Stimulated activated CD8-positive, alpha-beta memory T cell treated with anti-CD3 and anti-CD28 coated beads, Interleukin-4, amount 100 ng/mL, for 48 hours (primary cell): ENCODE measurements at places on chromosomes 16 and 17.

GRCh38 chr16:630249-630814 is 453 bp upstream of the WFIKKN1 start:
- DNase-seq = no peak

GRCh38 chr17:81125573-81126081 is 39.7 kb upstream of the PVALEF start:
- no peak for DNase-seq

DNA sequence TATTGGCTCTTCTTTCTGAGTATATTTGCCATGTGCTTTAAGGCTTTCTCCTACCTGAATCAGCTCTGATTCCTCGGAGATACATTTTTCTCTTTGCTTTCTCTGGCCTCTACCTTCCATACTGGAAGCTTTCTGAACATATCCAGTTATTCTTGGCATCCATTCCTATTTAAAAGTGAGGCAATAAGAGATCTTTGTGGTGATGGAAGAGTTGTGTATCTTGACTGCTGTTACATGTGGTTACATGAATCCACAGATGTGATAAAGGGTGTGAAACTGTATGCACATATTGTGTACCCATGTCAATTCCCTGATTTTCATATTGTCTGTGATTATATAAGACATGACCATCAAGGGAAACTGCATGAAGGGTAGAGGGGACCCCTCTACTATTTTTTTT is 24.4 kb downstream of the UBE2O start:
- no peak for DNase-seq

- DNase-seq = no peak
Measured at GRCh38 chr17:41284043-41284442, 8.5 kb downstream of the KRTAP9-7 start.

DNA sequence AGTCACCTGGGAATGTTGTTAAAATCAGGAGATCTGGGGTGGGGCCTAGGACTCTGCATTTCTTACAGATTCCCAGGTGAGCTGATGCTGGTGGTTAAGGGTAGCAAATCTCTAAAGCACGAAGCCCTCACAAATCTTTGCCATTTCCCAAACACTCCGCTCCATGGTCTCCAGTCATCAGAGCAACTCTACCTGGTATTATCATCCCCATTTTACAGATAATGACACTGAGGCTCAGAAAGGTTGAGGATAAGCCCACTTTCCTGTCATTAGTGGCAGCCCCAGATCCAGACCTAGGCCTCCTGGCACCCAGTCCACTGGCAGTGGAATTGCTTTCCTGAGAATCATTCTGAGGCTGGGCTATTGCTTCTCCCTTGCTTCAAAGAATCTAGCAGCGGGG is 8.7 kb downstream of the SLC46A1 start:
- DNase-seq = no peak

GRCh38 chr17:59763861-59764260 is 56.4 kb downstream of the VMP1 start:
- no peak for DNase-seq

DNA sequence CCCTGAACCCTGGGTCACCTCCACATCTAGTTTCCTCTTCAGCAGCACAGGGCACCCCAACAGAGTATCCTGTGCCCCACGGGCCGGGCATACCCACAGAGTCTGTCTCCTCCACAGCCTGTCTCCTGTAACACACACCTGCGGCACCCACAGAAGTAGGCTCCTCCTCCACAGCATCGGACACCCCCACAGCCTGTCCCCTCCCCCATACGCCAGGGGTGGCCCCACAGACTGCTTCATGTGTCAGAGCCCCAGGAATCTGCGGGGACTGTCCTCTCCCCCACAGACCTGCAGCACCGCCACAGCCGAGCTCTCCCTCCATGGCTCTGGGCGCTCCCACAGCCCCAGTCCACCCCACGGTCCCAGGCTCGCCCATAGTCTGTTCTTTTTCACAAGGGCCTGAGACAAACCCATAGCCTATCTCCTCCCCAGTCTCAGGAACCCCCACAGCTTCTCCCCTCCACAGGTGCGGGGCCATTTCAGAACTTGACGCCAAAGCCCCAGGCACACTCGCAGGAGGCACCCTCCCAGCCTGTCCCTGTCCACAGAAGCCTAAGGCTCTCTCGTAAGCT is 1.4 kb downstream of the KIAA0753 start:
- no peak for DNase-seq

DNA sequence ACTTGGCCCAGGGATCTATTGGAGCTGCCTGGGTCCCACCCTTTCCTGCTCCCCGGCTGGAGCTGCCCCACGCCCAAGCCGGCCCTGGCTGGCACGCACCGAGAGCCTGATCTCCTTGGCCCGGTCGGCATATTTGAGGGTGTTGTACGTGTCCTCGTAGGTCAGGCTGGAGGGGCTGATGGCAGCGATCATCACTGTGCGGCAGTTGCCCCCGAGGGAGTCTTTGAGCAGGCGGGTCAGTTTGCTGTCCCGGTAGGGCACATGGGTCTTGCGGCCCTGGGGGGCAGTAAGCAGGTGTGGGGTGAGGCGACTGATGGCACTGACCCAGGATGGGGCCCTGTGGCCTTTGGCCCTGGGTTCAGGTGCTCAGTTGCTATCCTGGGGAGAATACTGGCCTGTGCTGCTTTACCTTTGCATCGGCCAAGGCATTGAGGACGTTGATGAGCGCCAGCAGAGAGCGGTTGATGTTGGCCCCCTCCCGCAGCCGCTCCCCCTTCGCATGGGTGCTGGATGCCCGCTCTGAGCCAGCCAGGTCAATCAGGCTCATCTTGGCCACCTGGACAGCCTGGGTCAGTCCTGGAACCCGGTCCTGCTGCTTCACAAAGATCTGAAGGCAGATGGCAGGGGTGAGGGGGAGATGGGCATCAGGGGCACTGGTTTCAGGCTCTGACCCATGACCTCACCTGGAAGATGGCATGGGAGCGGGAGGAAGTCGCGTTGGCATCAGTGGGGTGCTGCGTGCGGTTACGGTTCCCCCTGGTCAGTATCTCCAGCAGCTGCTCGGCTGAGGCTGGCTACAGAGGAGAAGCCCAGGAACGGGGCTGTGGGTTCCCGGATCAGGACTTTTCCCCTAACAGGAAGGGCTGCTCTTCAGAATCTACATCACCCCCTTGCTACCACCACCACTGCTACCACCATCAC is 13.5 kb downstream of the KIF18B start:
- DNase-seq = no peak

DNA sequence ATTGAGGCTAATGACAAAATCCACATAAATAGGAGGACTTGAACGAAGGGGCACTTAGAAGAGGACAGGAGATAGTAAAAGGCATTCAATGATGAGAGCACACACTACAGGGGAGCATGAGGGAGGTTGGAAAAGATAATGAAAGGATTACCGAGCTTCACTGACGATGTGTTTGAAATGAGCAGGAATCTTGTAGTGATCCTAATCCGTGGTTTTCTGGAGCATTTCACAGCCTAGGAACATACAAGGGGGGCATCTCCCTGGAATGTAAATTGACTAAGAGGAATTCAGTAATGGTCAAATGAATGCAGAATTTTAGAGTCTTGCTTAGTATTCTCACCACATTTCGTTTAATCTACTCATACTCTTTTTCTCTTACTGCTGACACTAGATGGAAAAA is 5.2 kb downstream of the ATMIN start:
- no peak for DNase-seq

GRCh38 chr17:45246861-45247428 is 14.9 kb downstream of the SPATA32 start:
- no peak for DNase-seq

DNA sequence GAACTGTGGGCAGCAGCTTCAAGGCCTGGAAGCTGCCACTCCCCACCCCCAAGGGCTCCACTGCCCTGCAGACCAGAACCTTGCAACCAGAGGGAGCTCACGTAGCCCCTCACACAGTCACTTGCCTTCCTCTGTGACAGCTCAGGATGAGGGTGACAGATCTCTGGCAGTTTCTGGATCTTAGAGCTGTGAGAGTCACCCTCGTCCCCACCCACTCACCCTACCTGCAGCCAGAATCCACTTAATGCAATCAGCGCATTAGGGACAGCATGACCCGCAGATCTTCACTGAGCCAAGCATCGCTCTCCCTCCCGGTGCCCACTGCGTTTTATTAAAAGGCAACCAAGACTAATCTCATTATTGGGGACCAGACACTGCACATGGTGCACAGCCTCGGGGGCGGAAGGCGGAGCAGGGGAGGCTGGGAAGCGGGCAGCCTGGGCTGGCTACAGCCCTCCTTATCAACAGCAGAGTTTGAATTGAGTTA is 3.5 kb downstream of the CYB561 start:
- no peak for DNase-seq

- no peak for DNase-seq
Measured at GRCh38 chr17:38906460-38907228, 18.8 kb upstream of the LASP1NB start.

GRCh38 chr17:78709119-78709681 is 72.9 kb downstream of the CYTH1 start:
- DNase-seq = no peak

- no peak for DNase-seq
Measured at GRCh38 chr16:73205153-73205886, 157.4 kb upstream of the ZFHX3 start.

DNA sequence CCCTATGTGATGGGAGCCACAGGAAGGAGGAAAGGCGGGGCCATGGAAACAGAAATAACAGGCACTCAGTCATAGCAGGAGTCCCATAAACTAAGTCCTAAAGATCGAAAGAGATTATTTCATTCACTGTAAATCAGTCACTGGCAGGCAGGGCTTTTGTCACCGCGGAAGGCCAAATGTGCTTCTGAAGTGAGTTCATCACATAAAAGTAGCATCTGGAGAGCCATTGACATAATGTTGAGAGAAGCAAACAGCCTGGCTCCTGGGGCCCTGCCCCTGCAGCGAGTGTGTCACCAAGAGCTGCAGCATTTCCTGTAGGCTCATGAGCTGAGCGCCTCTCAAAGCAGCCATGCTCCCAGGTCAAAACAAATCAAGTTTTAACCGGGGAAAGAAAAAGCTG is 476.2 kb downstream of the HAPSTR1 start:
- DNase-seq = no peak

GRCh38 chr16:73408716-73409115 is 360.8 kb upstream of the ZFHX3 start:
- DNase-seq = no peak

GRCh38 chr16:62021161-62021581 is 15.1 kb downstream of the CDH8 start:
- DNase-seq = no peak
